Activated T-cell treated with anti-CD3 and anti-CD28 coated beads, Interleukin-2, amount 50 U/mL, for 4 hours (primary cell): ENCODE measurements at places on chromosomes 11 and 22. TPM values are rescaled to one million over a fixed set of nuclear protein-coding genes. Genes with fewer than 3 reads are reported as not detected.

GRCh38 chr11:95102733-95103132, 13.1 kb downstream of the ENDOD1 start:
- no peak for DNase-seq

- no peak for DNase-seq
Observed at GRCh38 chr11:17473071-17473744, 3.4 kb downstream of the ABCC8 start.

- no peak for DNase-seq
Observed at GRCh38 chr11:73464347-73464746, 88.1 kb downstream of the RELT start.

GRCh38 chr11:104946907-104947306, 21.5 kb downstream of the CASP4 start:
- DNase-seq = no peak

DNA sequence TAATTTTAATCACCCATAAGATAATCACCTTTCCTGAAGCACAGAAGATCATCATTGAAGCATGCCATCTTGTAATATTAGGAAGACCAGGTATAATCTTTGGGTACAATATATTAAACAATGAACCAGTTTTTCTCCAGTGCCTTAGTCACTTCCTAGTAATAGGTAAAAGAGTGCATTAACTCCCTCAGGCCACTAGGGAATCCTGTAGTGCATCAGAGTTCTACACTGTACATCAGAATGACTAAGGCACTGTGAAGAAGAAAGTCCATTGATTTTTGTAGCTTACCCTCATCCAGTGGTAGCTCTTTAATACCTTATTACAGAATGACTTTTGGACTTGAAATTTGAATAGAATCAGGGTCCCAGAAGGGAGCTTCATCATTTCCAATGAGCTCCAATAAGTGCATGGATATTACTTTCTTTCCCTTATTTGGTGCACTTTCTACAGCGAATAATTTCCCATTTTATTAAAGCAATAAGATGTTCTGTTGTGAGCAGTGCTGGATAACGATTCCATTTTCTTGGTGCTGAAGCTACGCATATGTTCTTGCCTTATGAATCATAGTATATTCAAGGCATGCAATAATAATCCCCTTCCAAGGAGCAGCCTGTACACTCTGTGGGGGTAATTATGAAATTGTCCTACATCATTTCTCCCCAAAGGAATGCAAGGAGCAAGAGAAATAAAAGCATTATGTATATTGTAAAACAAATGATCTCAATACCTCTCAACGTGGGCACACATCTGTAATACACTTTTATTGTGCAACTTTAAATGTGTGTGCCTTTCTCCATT, 4.7 kb downstream of the C11orf87 start:
- no peak for DNase-seq

DNA sequence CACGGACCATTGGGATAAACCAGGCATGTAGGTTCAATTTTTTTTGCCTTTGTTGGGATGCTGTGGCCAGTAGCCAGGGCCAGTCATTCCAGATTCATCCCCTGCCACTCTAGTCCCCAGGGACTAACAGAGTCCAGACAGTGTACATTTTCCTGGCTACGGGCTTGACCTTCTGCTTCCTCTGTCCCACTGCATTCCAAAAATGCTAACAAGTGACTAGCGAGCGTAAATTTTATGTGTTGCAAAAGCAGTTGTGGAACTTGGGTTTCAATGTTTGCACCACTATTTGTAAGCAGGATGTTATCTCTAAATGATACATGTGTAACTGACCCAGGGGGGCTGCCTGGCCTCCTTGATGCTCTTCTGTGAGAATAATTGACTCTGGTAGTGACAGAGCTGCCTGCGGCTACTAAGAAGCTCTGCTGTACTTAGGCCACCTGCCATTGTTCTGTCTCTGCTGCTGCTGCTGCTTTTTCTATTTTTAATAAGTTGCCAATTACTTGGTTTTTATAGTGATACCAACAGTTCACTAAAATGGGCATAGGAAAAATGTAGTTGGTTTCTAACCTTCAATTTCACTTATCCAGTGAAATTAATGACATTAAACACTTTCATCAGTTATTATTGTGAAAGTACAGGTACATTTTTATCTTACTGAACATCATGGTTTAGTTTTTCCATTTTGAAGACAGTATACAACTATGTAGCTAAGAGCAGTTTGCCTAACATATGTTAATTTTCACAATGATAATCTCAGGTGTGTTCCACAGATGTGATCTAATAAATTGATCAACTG, 26.8 kb downstream of the TNRC6B start:
- no peak for DNase-seq

GRCh38 chr11:75269896-75270295, 29.3 kb downstream of the TPBGL start:
- no peak for DNase-seq

GRCh38 chr11:93591247-93591898, 48.2 kb upstream of the SMCO4 start:
- no peak for DNase-seq

GRCh38 chr11:124889191-124890091, 8.2 kb downstream of the ROBO4 start:
- no peak for DNase-seq

DNA sequence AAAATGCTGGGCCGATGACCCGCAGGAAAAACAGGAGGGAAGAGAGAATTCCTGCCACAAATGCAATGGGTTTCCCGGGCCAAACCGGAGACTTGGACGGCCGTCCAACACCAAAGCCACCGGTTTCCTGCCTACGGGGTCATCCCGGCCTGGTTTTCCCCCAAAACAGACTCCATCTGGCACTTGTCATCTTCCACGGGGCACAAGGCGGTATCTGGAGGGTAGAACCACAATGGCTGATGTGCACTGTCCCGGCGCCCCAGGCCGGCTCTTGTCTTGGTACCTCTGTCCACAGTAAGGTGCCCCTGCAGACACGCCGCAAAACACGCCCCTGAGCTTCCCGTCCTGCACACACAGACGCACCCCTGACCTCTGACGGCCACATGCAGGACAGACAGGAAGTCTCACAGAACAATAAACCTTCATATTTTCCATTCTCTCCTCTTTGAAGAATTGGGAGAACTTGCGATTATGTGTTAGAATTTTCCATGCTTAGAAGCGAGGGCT, 20.1 kb downstream of the CELSR1 start:
- no peak for DNase-seq

DNA sequence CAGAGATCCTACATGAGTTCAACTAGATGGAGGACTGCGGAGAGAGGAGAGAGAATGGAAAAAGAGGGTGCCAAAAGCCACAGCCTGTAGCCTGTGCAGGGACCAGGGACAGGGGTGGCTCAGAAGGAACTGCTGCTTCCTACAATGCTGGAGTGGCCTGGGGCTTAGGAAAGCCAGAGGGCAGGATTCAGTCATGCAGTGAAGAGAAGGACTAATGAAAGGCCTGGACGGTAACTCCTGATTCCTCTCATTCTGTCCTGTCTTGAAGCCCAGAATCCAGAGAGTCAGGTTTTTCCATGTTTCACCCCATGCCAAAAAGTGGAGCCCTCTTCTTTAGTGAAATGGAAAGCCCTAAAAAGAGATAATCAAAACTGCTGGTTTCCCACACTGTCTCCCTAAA, 48.4 kb upstream of the INCENP start:
- DNase-seq = no peak

- no peak for DNase-seq
Observed at GRCh38 chr22:48727454-48728058, 1100.1 kb downstream of the BRD1 start.

GRCh38 chr11:131218542-131218941, 151.9 kb upstream of the NTM start:
- no peak for DNase-seq

DNA sequence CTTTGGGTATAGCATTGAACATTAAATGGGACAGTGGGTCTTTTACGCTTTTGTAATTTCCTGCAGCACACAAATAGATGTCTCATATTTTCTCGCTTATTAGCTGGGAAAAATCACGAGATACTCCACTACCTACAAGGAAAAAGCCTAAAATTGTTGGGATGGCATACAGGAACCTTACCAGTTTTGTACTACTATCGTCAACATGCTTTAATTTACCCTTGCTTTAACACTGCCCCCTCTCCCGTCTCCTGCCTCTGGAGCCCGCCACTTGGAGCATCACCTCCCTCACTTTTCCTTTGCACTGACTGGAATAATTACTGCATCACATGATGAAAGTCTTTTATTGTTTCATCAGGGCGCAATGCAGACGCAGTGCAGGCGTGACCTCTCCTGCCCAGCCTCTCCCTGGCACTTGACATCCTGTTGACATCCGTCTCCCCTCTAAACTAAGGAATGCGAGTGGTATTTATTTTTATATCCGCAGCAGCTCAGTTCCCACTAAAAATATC, 1.0 kb upstream of the FNBP4 start:
- no peak for DNase-seq

GRCh38 chr11:111363985-111364384, 15.1 kb downstream of the POU2AF1 start:
- DNase-seq = no peak

GRCh38 chr22:25997886-25998775, 171.1 kb upstream of the SEZ6L start:
- DNase-seq = no peak

DNA sequence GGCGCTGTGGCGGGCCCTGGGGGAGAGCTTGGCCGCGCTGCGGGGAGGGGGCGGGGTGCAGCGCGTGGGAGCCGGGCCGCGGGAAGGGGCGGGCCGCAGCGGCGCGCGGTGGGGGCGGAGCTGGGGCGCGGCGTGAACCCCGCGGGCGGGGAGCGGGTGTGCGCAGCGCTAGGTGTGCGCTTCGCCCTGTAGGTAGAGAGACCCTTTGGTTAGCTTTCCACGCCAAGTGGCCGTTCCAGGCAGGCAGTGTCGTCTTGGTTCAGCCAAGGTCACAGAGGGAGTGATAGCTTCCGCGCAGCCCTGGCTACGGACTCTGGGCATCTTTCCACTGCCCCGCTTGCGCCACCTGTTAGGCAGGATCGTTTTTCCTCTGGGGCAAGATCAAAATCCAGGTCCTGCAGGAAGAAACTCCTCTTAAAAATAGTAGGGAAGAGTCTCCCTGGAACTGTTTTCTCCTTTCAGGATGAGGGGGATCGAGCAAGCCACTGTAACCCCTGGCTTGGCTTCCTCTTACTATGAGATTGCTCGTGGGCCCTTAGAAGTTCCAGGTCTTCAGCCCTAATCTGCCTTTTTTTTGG, 434 bp downstream of the BANF1 start:
- peak; percentile 67 for DNase-seq

DNA sequence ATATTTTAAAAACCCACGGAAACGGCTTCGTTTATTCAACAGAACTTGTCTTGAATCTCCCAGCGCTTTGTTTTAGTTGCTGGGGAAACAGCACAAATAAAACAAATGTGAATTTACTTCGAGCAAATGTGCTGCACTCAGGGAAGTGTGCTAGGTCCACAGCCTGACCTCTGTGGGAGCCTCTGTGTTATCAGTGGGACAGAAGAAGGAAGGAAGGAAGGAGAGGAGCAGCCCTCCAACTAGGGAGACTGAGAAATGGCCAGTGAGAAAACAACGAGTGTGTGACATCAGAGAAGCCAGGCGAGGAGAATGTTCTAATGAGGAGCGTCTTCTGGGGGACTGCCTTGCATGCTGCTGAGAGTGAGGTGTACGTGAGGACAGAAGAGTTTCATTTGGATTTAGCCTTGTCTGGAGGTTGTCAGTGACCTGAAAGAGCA, 42.7 kb downstream of the PPP6R3 start:
- no peak for DNase-seq

DNA sequence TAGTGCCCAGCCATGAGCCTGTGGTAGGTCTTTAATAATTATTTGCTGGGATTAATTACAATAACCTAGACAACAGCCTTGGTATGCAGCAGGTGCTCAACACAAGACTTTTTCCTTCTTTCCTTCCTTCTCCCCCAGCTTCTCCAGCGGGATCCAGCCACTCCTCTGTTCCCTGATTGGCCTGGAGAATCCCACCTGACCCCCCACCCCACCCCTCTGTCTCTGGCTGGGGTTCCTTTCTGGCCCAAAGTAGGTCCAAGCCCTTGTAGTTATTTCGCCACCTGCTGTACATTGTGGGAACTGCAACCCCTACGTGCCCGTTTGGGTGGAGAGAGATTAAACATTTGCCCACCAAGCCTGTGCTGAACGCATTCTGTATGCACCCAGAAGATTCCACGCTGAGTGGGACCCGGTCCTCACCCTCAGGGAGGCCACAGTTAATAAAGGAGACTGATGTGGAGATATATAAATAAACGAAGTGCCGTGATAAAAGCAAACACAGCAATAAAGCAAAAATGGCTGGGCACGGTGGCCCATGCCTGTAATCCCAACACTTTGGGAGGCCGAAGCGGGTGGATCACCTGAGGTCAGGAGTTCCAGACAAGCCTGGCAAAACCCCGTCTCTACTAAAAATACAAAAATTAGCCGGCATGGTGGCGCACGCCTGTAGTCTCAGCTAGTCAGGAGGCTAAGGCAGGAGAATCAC, 32.1 kb upstream of the DGKZ start:
- DNase-seq = peak; percentile 75

DNA sequence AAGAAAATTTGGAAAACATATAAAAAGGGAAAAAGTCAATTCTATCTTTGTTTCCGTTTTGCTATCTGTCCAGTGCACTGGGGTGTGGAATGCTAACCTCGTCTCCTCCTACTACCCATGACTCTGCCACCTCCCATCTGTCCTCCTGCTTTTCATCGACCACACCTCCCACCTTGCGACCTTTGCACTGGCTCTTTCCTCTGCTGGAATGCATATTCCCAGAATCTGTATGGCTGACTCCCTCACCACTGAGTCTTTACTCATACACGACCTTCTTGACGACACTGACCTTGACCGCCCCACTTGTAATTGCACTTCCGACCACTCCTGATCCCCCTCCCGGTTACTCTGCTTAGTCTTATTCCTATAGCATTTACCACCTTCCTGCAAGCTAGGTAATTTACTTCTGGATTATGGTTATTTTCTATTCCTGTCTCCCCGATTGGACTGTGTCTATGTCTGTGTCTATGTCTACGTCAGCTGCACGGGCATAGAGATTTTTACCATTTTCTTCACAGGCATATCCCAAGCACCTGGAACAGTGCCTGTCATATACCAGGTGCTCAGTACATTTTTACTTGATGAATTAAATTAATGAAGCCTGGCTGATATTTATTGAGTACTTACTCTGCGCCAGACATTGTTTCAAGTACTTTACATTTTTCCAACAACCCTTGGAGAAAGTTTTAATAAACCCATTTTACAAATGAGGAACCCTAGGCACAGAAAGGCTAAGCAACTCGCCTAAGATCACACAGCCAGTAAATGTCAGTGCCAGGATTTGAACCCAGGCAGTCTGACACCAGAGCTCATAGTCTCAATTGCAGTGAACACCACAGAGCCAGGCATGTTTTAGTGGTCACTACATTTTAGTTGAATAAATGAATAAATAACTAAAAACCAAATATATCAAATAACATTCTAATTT, 89.3 kb upstream of the SLC22A12 start:
- no peak for DNase-seq

The TMPRSS5 gene
- total RNA-seq = 0.55 TPM

The MMP11 gene
- 2.2 TPM for total RNA-seq

The PDXP gene
- 43.7 TPM for total RNA-seq

The LRRC56 gene
- total RNA-seq = 1.4 TPM

The MPEG1 gene
- total RNA-seq = 0.18 TPM

The OR2AG1 gene
- not detected for total RNA-seq

The FAT3 gene
- not detected for total RNA-seq

The AGBL2 gene
- total RNA-seq = 2.0 TPM
